Activated CD4-positive, alpha-beta T cell treated with anti-CD3 and anti-CD28 coated beads, Interleukin-2, amount 50 U/mL, for 48 hours (primary cell): ENCODE measurements at places on chromosomes 5 and 9.
A peak's percentile ranks its signal among the peaks of the same experiment; 100 is the strongest.

- DNase-seq, result no peak
These were observed 65.7 kb downstream of the EFNA5 start for GRCh38 chr5:107604990-107605389.

DNA sequence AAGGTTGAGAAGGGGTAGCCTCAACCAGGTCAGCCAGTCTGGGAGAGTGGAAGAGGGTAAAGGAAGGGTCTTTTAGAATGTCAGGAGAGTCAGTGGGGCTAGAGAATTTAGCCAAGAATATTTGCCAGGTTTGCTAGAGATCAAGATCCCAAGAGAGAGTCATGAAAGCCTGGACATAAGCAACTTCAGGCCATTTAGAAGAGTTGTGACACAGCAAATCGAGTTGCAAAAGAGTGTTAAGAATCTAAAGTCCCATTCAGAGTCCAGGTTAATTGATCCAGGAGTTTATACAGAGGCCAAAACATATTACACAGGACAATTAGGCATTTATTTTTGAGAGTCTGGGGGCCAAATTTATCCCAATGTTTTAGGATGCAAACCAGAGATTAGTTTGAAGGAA, 1260.1 kb upstream of the ACO1 start:
- no peak for DNase-seq

- DNase-seq, result no peak
These were observed 17.7 kb downstream of the MLLT3 start for GRCh38 chr9:20604562-20604961.

DNA sequence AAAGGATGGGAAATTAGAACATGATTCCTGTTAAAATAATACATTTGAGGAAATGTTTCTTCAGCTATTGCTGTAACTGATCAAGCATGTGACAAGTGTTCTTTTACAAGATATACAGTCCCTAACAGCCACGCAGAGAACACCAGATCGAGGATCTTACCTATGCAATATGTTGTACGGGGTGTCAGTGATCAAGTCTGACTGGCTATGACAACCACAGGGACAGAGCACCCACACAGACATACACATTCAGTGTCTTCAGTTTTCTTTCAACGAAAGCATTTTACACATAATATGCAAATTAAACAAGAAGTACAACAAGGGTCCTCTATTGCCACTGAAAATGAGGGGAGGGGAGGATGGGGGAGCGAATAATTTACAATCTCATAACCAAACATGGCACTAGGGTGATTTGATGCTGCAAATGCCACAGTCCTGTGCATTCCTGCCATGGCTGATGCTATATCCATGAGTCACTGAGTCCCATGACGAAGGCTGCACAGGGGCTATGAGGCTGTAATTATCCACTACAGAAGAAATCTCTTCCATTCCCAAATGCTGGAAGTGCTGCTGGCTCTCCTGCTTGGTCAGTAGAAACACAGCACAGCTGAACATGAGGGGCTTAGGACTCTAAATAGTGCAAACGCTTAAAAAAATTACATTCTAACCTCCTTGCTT, 118.2 kb downstream of the KLHL3 start:
- no peak for DNase-seq

GRCh38 chr9:137305060-137305797, 3.2 kb upstream of the NRARP start:
- DNase-seq, result peak; percentile 78

DNA sequence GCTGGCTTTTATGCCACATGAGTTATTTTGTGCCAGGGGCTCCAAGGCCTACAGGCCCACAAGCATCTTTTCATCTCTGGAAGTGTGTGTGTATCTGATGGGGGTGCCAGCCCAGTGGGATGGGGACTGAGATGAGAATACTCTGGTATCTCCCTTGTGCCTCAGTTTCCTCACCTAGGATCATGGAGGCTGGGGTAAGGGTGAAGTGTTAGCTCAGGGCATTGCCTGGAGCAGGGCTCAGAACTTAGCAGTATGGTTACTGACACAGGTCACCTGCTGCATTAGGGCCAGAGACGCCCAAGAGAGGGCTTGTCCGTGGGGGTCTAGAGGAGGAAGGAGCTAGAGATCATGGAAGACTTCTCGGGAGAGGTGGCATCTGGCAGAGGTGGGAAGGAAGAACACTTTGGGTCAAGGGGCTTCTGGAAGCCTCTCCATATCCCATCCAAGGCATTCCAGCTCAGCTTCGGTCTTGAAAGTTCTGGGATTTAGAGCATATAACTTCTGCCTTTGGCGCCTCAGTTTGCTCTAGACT, 742 bp upstream of the WNK2 start:
- no peak for DNase-seq

- peak; percentile 1 for DNase-seq
These were observed 39.1 kb downstream of the WHRN start for GRCh38 chr9:114465906-114466900.

DNA sequence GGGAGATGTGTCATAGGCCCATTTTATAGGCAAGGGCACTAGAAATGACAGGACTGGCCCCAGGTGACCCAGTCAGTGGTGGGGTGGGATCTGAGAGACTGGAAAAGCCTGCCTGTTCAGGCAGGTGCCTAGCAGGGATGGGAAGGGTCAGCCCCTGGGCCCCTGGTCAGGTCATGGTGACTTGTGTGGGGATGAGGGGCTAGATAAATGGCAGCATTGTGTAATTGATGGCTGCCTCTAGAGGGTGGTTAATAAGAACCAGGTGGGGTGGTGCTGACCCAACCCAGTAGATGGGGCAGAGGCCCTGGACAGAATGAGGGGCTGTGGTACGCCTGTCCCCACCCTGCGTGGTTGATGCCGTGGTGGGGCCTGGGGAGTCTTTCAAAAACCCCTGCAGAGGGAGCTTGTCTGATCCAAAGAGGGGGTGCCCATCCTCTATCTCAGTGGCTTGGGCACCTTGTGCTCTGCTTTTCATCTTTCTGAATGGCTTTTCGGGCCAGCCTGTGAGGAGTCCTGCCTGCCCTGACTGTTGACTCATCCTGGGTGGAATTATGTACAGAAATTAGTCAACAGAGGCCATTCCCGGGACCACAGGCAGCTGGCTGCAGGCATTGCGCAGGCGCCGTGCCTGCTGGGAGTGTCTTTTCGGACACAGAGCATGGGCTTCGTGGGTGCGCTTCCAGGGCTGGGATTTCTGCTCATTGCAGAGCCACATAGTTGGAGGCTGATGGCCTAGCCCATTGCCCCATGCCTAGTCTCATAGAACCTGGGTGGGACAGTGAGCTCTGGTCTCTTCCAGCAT, 93.6 kb upstream of the PITX1 start:
- DNase-seq, result no peak

- DNase-seq, result peak; percentile 69
These were observed 13.6 kb downstream of the ARHGAP26 start for GRCh38 chr5:142783601-142784341.

- DNase-seq, result no peak
These were observed 35.7 kb upstream of the ADRB2 start for GRCh38 chr5:148790545-148791333.

DNA sequence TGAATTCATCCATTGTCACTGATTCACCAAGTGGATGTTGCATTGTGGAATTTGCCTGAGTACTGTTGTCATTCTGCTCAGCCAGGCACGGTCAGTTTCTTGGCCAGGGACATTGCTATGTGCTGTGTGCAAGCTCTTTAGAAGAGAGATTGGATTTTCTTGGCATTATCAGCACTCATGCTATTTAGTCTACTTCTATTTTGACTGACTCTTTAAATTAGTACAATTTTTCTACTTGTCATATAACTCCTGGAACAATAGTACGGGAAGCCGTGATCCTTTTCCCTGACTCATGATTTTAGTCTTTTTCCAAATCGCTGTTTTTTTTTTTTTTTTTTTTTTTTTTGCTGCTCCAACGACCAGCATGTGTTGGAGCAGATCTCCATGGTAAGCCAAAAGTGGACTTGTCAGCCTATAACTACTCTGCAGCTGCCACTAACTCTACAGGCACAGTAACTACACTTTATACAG, 129.7 kb downstream of the CDC42SE2 start:
- no peak for DNase-seq

DNA sequence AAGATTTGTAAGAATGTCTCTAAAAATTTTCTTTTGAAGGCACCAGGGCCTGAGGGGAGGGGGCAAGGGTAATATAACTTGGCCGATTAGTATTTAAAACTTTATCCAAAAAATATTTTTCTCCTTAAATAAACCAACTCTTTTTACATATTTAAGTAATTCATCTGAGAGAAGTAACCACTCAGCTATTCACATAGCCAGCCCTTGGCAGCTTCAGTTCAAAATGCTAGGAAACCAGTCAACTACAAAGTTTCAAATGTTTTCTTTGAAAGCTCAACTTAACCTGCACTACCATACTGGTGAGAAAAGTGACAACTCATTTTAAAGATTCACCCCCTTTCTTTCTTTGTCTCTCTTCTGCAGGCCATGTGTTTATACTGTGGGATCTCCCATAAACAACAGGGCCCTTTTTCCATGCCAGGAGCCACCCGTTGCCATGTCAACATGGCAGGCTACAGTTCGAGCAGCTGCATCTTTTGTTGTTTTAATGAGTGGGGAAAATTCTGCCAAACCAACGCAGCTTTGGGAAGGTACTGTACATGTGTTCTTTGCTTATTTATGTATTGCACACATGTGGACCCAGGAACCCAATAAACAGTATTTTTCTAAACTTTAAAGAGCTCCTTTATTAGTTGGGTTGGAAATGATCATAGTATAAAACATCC, 46.3 kb downstream of the AOPEP start:
- no peak for DNase-seq

GRCh38 chr5:154501566-154501965, 23.5 kb upstream of the HAND1 start:
- no peak for DNase-seq

- DNase-seq, result peak; percentile 54
These were observed 106.1 kb upstream of the CPEB4 start for GRCh38 chr5:173781816-173782670.

GRCh38 chr5:87120518-87121303, 147.0 kb upstream of the RASA1 start:
- no peak for DNase-seq

DNA sequence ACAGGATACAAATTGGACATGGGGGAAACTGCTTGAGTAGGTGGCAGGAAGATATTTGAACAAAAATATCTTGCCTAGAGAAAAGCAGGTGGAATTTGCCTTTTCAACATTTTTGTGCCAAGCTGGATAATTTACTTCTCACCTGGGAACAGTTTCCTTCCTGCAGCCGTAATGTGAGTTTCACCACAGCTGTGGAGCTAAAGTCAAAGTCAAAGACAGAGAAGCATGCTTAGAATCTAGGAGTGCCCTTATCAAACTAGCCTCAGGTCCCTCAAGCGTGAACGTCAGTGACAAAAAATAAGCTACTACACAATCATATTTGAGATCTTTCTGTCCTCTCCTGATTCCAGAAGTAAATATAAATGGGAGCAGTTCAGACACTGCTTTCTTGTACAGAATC, 588.9 kb downstream of the MAT2B start:
- DNase-seq, result no peak

- DNase-seq, result no peak
These were observed 15.0 kb downstream of the ZSWIM6 start for GRCh38 chr5:61347080-61347479.

GRCh38 chr5:56529666-56530430, 285.5 kb upstream of the MAP3K1 start:
- no peak for DNase-seq

DNA sequence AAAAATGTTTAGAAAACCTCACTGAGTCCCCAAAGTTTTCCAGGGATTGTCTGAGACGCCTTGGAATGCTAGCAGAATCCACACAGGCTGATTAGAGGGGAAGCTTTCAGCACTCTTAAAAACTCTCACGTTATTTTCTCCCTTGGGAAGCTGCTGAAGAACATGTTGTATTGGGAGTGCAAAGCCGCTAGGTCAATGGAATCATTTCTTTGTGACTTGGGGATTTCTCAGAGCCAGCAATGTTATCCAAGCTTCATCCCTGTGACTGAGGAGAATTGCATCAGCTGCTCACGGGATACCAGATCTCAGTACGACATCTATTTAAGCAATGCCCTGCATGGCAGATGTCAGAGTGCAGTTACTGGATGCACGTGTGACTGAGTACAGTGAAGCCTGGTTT, 426.4 kb upstream of the MPDZ start:
- DNase-seq, result no peak
